ENCODE measurements at places on chromosomes 5 and 9. TPM values are rescaled to one million over a fixed set of nuclear protein-coding genes. Genes with fewer than 3 reads are reported as not detected.
A peak's percentile ranks its signal among the peaks of the same experiment; 100 is the strongest.

Gene DMRT3
- 0.42 TPM for total RNA-seq

DNA sequence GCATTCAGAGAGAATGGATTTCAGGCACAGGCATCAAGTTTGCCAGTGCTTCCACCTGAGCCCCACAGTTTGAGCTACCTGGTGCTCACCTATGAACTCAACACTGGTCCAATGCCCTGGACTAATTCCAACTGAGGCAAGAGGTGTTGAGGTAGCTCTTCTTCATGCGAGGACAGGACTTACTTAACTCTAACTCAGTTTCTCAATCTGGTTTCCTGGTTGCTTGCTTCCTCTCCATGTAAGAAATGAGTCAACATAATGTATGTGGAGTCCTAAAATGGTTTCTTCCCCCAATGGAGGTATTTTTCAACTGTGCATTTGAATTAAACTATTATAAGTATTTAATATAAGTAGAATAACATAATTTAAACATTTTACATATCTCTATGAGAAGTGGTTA, 523.6 kb upstream of the DAB2 start:
- no peak overlapping the region for H3K4me3 ChIP-seq
- no peak for DNase-seq
- no peaks in the 10 kb centered on the region for H3K36me3 ChIP-seq
- H3K4me1 ChIP-seq, result no peaks in the 10 kb centered on the region

DNA sequence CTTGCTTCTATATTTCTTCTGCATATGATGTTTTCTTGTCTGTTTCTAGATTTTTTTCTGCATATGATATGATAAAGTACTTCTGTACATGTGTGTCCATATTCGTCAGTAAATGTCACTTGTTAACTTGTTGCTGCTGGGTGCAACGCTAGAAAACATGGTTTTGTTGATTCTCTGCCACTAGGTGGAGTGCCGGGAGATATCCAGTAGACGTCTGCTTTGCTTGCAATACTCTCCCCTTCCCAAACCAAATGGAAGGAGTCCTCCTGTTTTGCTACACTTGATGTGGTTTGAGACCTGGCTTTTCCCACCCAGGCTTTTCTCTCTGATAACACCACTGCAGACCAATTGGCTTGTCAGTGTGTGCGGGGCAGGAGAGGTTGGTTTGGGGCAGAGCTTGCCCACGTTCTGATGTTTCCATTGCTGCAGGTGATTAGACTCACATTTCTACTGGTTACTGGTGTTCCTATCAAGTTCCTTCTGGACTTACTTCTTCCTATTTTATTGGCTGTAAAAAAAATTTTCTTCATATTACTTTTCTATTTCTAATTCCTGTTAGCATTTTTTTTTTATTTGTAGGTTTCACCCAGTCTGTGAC, 900.0 kb upstream of the CDH10 start:
- no peak overlapping the region for H3K27ac ChIP-seq
- no peak for DNase-seq
- H3K4me1 ChIP-seq, result no peaks in the 10 kb centered on the region
- H3K36me3 ChIP-seq, result no peaks in the 10 kb centered on the region

Gene IL9
- not detected for total RNA-seq

GRCh38 chr5:157582731-157583620, 7.4 kb upstream of the ADAM19 start:
- H3K36me3 ChIP-seq, result no peaks in the 10 kb centered on the region
- H3K4me1 ChIP-seq, result no peaks in the 10 kb centered on the region
- no peak for DNase-seq

GRCh38 chr9:93463638-93464248, 10.4 kb upstream of the FAM120AOS start:
- H3K4me1 ChIP-seq, result peaks cover 59% of the 10 kb centered on the region
- no peak overlapping the region for H3K27ac ChIP-seq
- no peaks in the 10 kb centered on the region for H3K27me3 ChIP-seq
- DNase-seq, result no peak
- H3K36me3 ChIP-seq, result no peaks in the 10 kb centered on the region
- no peak overlapping the region for H3K4me3 ChIP-seq

GRCh38 chr9:111803924-111804323, 9.2 kb upstream of the SHOC1 start:
- no peak overlapping the region for H3K27ac ChIP-seq
- H3K4me3 ChIP-seq, result no peak overlapping the region
- H3K27me3 ChIP-seq, result no peaks in the 10 kb centered on the region
- no peak for DNase-seq

- no peaks in the 10 kb centered on the region for H3K36me3 ChIP-seq
- H3K4me3 ChIP-seq, result no peak overlapping the region
- no peak overlapping the region for H3K27ac ChIP-seq
- no peak for DNase-seq
Observed at GRCh38 chr9:39108145-39108544, 179.8 kb downstream of the CNTNAP3 start.

GRCh38 chr9:108017671-108018070, 528.1 kb upstream of the KLF4 start:
- no peaks in the 10 kb centered on the region for H3K36me3 ChIP-seq
- DNase-seq, result no peak
- no peak overlapping the region for H3K4me3 ChIP-seq
- H3K27ac ChIP-seq, result no peak overlapping the region

Gene PCDHB6
- 1.9 TPM for total RNA-seq

- peaks cover 4% of the 10 kb centered on the region for H3K27me3 ChIP-seq
- no peaks in the 10 kb centered on the region for H3K36me3 ChIP-seq
- H3K4me3 ChIP-seq, result peak overlapping the region; percentile 65
- peak overlapping the region; percentile 81 for H3K27ac ChIP-seq
- no peaks in the 10 kb centered on the region for H3K4me1 ChIP-seq
Observed at GRCh38 chr5:73444499-73445438, 3.8 kb downstream of the FOXD1 start.

DNA sequence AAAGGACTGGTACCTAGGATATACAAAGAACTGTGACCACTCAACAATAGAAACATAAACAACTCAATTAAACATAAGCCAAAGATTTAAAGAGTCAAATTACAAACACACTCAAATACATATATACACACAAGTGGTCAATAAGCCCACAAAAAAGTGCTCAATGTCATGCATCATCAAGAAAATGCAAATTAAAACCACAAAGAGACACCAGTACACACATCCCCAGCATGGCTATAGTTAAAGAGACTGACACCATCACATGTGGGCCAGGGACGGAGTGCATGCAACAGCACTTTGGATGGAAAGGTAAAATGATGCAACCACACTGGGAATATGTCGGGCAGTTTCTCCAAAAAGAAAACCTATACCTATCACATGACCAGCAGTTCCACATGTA, 89.7 kb downstream of the CAAP1 start:
- no peaks in the 10 kb centered on the region for H3K27me3 ChIP-seq
- H3K4me3 ChIP-seq, result no peak overlapping the region
- no peaks in the 10 kb centered on the region for H3K4me1 ChIP-seq
- no peaks in the 10 kb centered on the region for H3K36me3 ChIP-seq

Measured in tibial nerve (tissue), 4 donors.